ENCODE measurements at places on chromosomes 1 and 21.

GRCh38 chr1:32273391-32274208 is 18.3 kb upstream of the HDAC1 start:
- DNase-seq = peak; percentile 71

- no peak for DNase-seq
Measured at GRCh38 chr1:202965422-202965821, 1.6 kb downstream of the CYB5R1 start.

DNA sequence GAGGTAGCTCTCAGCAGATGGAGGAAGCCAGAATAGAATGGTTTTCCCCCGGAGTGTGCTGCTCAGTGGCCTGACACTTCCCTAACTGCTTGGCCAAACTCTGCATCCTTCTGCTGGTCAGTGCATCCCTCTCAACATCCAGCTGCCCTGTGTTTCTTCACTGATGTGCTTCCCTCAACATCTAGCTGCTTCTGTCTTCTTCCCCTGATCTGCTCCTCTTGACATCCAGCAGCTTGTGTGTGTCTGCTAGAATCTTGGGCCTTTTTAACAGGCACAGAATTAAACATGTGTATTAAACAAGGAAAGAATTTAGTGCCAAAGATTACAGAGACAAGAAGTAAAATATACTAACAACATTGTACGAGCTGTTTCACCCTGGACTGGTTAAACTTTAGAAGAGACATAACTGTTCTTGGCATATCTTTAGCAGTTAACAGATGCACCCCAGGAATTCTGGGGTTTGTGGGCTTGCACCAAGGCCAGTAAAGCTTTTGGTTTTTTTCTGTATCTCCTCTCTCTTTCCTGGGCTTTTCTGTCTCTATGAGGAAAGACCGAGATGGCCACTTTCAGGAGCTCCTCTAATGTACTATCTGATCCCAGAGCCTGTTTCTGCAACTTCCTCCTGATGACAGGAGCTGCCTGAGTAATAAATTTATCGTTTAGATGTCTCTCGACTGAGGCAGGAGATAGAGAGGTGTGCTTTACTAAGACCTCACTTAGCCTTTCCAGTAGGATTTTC is 34.8 kb upstream of the HSD3B1 start:
- DNase-seq = no peak

GRCh38 chr1:223651291-223651991 is 14.1 kb downstream of the CAPN8 start:
- no peak for DNase-seq

DNA sequence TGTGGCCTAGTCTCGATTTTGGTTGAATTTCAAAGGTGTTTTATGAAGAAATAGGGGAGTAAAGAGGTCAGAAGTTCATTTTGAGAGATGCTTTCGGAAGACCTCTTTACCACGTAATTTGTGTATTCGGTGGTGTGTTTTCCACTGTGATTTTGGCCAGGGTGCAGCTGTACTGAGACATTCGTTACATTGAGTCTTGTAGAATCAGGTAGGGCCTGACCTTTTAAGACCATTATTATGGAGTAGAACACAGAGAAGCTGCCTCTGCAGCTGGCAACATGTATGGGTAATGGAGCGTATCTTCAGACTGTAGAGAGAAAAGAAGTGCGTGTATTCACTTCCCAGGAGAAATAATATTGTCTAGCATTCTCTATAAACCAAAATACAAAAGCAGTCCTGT is 326.5 kb downstream of the PDE4B start:
- no peak for DNase-seq

DNA sequence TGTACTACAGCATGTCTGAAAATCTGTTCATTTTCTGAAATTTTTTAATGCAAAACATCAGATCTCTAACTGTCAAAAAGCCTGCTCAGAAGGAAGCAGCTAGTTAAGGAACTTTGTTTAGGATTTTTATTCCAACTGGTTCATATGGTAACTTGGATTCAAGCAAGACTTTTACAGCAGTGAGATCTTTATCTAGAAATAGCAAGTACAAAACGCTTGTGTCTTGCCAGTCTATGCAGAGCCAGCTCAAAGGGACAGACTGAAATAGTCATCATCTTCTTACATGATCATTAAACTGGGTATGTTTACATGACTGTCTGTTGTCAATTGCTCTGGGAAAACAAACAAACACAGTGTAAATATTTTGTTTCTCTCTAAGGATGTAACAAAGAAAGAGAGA is 37.6 kb downstream of the DDAH1 start:
- DNase-seq = no peak

- DNase-seq = no peak
Measured at GRCh38 chr1:171935086-171935485, 93.8 kb downstream of the DNM3 start.

DNA sequence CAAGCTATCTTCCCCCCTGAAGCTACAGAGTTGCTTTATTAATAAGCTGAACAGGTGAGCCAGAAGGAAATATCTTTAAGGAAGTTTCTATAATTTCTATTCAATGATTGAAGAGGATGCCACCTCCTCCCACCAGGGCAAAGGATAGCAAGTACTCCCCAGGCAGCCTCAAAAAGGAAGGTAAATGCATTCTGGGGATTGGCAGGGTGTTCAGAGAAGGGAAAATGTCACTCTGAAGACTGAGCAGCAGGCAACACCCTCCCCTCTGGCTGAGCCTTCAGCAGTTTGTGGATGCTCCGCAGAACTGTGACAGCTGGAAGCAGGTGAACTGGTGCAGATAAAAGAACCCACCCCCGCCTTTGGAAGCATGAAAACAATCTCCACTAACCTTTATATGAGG is 140.8 kb downstream of the BRINP2 start:
- no peak for DNase-seq

GRCh38 chr21:41545500-41546359 is 37.8 kb upstream of the TMPRSS2 start:
- no peak for DNase-seq

- DNase-seq = no peak
Measured at GRCh38 chr1:211951856-211952255, 83.5 kb downstream of the INTS7 start.

DNA sequence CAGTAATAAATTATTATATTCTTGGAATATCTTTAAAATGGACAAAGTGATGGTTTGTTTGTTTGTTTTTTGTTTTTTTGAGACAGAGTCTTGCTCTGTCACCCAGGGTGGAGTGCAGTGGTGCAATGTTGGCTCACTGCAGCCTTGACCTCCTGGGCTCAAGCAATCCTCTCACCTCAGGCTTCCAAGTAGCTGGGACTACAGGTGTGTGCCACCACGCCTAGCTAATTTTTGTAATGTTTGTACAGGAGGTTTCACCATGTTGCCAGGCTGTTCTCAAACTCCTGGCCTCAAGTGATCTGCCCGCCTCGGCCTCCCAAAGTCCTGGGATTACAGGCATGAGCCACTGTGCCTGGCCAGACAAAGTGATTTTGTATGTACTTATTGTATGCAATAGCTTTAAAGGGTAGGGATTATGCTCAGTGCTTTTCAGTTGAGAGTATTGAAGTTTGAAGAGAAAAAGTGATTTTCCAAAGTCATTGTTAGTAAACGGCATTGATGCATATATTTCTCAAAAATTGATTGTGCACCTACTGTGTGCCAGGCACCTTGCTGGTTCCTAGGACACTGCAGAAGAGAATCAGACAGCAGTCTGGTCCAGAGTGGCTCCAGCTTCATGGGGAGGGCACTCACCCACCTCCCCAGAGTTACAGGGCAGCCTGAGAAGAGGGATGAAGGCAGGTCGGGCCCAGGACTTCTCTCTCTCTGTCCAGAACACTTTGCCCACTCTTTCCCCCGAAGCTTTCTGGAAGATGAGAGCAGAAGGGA is 34.2 kb upstream of the TTC22 start:
- DNase-seq = no peak

GRCh38 chr1:60699325-60699724 is 383.0 kb upstream of the NFIA start:
- no peak for DNase-seq

GRCh38 chr1:8844501-8845006 is 27.1 kb upstream of the RERE start:
- no peak for DNase-seq

All from stimulated activated CD8-positive, alpha-beta memory T cell treated with anti-CD3 and anti-CD28 coated beads, Interleukin-12 subunit alpha, Interleukin-12 subunit beta, amount 100 ng/mL, for 4 hours (primary cell).